ENCODE measurements at places on chromosomes 16 and 17. TPM values are rescaled to one million over a fixed set of nuclear protein-coding genes. Genes with fewer than 3 reads are reported as not detected.
A peak's percentile ranks its signal among the peaks of the same experiment; 100 is the strongest.

The SEPTIN12 gene
- not detected for total RNA-seq

- DNase-seq, result no peak
Measured at GRCh38 chr16:70687102-70687511, 1.3 kb upstream of the MTSS2 start.

DNA sequence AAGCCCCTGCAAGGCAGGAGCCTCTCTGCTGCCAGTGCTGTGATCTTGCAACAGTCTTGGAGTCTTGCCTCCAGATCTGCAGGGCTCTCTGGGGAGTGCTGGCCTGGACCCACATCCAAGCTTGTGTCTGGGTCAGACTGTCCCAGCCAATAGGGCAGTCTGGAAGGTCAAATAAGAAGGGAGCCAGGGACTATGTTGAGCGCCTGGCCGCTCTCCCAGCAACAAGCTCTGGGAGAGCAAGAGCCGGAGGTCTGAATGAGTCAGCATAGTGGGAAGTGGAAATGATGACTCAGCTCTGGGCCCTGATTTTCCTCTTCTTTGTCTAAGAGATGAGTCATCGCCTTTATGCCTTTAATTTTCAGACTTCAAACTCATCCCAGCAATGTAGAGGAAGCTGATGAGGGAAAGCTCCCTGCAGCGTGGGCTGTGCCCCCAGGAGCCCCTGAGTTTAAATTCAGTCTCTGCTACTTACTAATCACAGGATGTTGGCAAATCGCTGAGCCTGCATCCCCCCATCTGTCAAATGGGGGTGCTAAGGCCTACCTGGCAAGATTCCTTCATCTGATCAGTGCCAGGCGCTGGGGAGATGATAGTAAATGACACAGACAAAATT is 43.6 kb upstream of the HAPSTR1 start:
- DNase-seq, result peak; percentile 64

DNA sequence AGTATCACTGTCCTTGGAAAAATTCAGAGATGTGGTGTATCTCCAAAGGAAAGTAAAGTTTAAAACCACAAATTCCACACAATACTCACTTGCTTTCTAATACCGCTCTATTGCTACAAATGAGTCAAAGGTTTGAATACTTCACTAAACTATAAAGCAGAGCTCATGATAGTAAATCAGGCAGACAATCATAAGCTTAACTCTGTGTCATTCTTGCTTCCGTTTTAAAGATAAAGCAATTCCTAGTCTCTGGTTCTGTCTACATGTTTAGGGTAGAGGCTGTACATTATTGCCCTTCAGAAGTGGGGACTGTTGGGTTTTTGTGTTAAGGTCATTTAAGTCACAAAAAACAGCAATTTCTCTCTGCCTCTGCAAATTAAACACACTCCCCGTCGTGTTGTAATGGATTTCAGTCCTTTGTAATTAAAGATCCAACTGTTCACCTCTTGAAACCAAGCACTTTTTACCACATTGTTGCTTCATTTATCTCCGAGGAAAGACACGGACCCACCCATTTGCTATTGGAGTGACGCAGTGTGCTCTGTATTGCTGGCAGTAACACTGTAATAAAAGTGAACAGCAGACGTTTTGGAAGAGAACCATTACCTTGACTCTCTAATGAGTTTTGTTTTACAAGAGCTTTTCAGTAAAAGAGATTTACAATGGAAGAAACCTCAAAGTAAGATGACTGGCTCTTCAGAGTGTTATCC is 83.1 kb upstream of the CNTNAP4 start:
- DNase-seq, result no peak

DNA sequence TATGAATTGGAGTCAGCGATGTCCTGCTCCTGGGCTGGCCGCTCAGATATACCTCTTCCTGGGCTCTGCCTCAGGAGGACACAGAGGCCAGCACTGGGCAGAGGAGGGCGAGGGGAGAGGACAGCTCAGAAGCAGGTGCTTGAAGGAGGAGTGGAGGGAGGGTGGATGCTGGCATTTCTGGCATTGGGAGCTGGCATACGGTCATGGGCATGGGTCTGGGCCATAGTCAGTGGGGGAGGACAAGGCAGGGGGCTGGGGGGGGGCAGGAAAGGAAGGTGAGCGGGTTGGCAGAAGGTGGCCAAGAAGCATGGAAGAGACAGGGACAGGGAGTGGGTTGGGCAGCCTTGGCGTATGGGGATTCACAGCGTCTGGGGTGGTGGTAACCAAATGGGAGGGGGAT is 16.7 kb upstream of the RAP1GAP2 start:
- no peak for DNase-seq

DNA sequence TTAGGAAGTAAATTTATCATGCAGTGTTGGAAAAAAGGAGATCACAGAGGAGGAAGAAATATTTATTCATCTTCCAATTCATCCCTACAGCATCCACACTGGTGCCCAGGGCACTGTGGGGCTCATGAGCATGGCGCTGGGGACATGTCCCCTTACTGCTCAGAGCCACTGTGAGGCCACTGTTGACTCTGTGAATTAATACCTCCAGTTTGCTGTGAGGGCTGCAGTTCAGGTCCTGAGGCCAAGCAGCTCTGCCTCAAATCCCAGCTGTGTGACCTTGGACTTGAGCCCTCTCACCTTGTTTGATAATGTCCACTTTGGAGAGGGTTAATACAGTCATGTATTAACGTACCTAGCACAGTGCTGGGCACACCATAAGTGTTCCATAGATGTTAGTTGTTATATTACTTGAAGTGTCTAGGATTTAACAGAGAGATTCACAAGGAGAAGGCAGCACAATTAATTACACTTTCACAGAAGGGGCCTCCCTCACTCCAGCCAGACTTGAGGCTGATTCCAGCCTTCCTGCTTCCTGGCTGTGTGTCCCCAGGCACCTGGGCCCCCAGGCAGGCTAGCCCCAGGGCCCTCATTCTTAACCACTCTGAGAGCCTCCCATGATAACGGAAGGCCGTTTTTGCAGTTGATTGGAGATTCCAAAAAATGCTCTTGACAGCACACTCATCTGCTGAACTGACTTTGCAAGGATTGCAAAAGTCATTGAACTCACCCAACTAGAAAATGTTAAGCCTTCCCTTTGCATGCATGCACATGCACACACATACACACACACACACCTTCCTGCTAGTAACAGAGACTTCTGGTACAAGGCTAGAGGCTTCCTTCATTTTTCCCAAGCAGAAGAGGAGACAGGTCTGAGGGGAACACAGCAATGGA is 29.4 kb downstream of the KATNIP start:
- no peak for DNase-seq

Measured in mucosa of descending colon (tissue), 3 donors.